Smooth muscle cell of trachea (primary cell): ENCODE measurements at places on chromosomes 5 and 9. TPM values are rescaled to one million over a fixed set of nuclear protein-coding genes. Genes with fewer than 3 reads are reported as not detected.

EIF4E1B gene
- total RNA-seq: not detected in 2 replicates

WNT8A gene
- not detected in 2 replicates for total RNA-seq

SPATA31D3 gene
- total RNA-seq: not detected in 2 replicates

ETF1 gene
- 126 and 127 TPM in 2 replicates for total RNA-seq

SERF1A gene
- 4.1 and 5.5 TPM in 2 replicates for total RNA-seq

TMEM232 gene
- total RNA-seq: 7.0 and 7.6 TPM in 2 replicates

AFAP1L1 gene
- total RNA-seq: 5.1 TPM in 2 replicates

PTGR1 gene
- total RNA-seq: 139 and 161 TPM in 2 replicates

PANK3 gene
- total RNA-seq: 23.7 and 30.4 TPM in 2 replicates

CD72 gene
- total RNA-seq: 2.0 and 3.5 TPM in 2 replicates
